ENCODE measurements at places on chromosomes 5 and 9. TPM values are rescaled to one million over a fixed set of nuclear protein-coding genes. Genes with fewer than 3 reads are reported as not detected.

TAF11L9 gene
- total RNA-seq: not detected

INSL4 gene
- total RNA-seq: 16.7 TPM

STC2 gene
- total RNA-seq: 38.1 TPM

FGFR4 gene
- 22.7 TPM for total RNA-seq

LCN1 gene
- total RNA-seq: not detected

MTREX gene
- 34.9 TPM for total RNA-seq

Data from A549 treated with GW870086 at 1 μM for 4 hours (cell line).